Motor neuron (in vitro differentiated cells): ENCODE measurements at places on chromosomes 3 and 15. TPM values are rescaled to one million over a fixed set of nuclear protein-coding genes. Genes with fewer than 3 reads are reported as not detected.
A peak's percentile ranks its signal among the peaks of the same experiment; 100 is the strongest.

The ABCF3 gene
- 25.3 and 32.2 TPM in 2 replicates for total RNA-seq

The C3orf62 gene
- total RNA-seq: 3.5 and 5.9 TPM in 2 replicates

The LSAMP gene
- total RNA-seq: 30.3 and 37.2 TPM in 2 replicates

The PDZRN3 gene
- 14.1 and 14.8 TPM in 2 replicates for total RNA-seq

The CFAP100 gene
- 0.22 and 0.75 TPM in 2 replicates for total RNA-seq

The DUT gene
- total RNA-seq: 38.3 and 55.1 TPM in 2 replicates

The NTRK3 gene
- 15.0 and 19.5 TPM in 2 replicates for total RNA-seq

The ATP2C1 gene
- total RNA-seq: 79.3 and 92.3 TPM in 2 replicates

The IQCH gene
- 4.1 and 5.8 TPM in 2 replicates for total RNA-seq

DNA sequence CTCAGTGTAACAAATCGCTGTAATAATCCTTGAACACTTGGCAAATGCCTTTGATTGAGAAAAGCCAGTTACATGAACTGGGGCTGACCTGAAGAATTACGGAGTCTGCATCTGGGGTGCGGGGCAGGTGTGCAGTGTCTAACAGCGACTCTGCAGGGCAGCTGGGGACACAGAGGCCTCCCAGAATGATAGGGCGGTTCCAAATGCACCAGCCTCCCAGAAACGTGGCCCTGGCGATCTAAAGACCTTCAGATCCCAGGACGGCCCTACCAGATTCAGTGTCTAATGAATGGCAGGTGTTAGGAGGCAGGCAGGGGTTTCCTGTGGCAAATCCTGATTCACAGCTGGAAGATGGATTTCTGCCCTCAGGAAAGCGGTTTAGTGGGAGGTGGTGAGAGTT lies 100.5 kb upstream of the RGMA start:
- peak; percentile 59 for ATAC-seq

GRCh38 chr3:186141790-186142189 lies 32.9 kb upstream of the ETV5 start:
- no peak for ATAC-seq

DNA sequence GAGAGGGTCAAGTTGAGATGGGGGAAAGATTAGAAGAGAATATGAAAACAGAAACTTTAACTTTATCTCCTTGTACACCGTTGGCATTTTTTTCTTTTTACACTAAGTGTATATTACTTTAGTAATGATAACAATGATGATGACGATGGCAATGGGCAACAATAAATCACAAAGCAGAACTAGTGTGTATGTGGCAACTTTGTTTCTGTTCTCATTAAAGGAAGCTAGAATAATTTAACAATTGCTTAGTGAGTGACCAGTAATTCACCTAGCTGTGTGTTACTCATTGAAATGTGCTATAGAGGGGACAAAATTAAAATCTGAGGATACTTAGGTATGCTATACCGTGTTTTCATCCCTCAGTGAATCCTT lies 318.5 kb upstream of the TBL1XR1 start:
- ATAC-seq: no peak

DNA sequence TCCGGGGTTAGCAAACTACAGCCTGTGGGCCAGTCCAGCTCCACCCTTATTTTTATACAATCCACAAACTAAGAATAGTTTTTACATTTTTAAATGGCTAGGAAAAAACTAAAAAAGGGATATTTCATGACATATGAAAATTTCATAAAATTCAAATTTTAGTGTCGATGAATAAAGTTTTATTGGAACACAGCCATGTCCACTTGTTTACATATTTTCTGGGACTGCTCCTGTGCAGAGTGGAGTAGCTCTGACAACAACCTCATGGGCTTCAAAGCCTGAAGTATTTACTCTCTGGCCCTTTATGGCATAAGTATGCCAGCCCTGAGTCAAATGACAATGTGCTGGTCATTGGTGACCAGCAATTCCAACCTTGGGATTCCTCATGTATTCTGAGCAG lies 17.2 kb downstream of the EFCC1 start:
- ATAC-seq: no peak

DNA sequence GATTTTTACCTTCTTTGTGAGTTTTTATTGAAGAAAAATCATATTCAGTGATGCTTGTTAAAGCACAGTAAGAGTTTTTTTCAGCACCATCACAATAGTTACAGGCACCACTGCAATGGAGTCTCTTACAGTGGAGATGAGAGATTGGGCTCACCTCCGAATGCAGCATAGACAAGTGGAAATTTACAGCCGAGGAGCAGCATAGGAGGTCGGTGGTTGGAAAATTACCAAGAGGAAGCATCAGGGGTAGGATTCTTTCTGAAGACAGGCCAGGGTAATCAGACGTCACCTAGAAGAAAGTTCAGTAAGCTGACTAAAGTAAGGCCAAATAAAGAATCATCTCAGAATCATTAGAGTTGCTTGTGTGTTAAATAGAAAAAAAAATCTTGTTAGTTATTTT lies 491.6 kb downstream of the RBMS3 start:
- ATAC-seq: no peak

DNA sequence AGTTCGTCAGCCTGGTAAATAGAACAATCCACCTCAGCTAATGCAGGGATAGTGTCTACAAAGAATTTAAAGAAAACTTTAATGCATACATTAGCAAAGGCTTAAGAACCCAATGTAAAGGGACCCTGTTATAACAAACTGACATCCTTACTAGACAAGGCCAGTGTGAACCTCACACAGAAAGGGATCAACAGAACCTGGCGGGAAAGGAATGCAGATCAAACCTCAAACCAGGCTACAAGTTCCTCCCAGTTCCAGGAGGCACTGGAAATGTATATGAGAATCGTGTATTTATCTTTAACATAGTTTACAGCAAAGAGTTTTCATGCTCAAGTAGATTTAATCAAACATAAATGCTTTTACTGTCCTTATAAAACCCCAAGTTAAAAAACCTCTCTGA lies 37.6 kb upstream of the ATP11B start:
- ATAC-seq: no peak

DNA sequence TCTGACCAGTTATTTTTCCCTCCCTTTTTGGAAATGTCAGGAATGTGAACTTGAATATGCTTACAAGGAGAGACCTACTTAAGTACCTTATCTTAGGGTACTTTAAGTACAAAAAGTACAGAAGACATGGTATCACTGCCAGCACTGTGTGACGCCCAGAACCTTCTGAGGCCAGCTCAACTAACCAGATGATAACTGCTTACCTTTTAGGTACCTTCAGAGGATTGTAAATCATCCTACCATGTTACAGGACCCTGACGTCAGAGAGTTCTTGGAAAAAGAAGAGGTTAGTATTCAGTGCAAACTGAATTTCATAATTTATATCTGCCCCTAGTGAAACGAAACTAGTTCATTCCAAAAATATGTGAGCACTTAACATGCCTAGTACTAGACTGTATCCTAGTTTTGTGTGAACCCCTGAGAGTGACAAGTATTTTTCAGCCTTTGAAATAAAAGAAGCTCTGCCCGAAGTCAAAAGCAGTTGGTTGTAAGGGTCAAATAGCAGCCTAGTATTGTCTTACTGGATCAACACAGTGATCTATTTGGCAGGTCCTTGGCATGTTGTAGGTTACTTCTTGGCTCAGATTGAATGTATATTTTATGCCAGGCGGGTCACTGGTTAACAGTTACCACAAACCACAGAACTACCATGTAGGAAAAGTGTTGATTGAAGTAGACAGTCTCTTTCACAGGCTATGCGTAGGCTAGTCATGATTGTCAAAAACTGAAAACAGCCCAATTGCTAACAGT lies 23.8 kb upstream of the SNX22 start:
- ATAC-seq: no peak

DNA sequence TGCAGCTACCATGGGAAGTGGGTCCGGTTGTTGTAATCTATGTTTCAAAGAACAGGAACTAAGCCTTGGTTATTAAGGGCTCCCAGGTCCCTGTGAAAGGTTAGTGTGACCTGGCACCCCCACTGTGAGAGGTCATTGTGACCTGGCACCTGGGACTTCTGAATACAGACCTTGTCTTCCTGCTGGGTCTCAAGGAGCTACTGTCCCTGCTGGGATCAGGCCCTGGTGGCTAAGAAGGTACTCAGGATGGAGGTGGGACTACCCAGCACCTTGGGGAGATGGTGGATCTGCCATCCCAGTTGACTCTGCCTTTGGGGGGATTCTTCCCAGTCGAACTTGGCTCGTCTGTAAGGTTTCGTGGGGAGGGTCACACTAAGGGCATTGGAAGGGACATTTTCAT lies 10.3 kb upstream of the SLCO2A1 start:
- no peak for ATAC-seq

DNA sequence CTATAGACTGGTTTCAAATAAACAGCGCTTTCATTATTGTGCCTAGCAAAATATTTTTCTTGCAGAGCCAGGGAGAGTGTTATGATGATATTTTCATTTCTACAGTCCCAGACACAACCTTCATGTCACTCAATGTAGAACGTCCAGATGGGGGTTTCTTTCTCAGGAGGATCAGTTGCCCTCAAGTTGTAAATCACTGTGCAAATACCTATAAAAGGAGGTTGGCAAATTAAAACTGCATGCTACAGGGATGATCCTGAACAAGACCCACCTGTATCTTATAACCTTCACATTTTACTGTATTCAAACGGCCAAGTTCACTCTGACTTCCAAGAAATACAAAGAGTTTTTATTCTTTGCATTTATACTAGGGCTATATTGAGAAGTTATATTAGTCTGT lies 486.0 kb downstream of the EDEM1 start:
- ATAC-seq: no peak

DNA sequence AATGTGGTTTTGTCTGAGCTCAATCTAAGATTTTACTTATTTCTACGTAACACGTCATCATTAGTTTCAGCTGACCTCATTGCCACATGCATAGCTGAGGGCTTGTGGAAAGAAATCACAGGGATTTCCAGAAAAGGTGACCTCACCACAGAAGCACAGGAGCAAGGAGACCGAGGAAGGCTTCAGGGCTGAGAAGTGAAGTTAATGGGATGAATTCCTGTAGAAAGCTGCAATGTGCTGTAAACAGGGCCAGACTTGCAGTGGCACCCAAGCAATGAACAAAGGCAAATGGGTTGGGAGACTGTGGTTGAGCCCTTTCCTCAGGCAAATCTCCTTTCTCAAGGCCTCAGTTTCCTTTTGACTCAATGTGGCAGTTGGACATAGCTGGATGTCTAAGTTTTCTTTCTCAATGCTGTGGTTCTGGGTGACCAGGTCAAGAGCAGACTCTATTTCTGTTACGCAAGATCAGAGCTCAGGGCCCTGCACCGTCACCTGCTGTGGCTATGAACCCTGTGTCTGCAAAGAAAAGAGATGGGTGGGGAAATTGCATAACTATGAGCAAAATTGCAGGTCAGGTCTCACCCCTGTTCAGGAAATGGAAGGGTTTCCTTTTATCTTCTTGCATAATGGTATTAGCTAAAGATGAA lies 252.2 kb upstream of the TBL1XR1 start:
- ATAC-seq: peak; percentile 35

- no peak for ATAC-seq
Observed at GRCh38 chr15:74389241-74390048, 22.0 kb upstream of the CYP11A1 start.

DNA sequence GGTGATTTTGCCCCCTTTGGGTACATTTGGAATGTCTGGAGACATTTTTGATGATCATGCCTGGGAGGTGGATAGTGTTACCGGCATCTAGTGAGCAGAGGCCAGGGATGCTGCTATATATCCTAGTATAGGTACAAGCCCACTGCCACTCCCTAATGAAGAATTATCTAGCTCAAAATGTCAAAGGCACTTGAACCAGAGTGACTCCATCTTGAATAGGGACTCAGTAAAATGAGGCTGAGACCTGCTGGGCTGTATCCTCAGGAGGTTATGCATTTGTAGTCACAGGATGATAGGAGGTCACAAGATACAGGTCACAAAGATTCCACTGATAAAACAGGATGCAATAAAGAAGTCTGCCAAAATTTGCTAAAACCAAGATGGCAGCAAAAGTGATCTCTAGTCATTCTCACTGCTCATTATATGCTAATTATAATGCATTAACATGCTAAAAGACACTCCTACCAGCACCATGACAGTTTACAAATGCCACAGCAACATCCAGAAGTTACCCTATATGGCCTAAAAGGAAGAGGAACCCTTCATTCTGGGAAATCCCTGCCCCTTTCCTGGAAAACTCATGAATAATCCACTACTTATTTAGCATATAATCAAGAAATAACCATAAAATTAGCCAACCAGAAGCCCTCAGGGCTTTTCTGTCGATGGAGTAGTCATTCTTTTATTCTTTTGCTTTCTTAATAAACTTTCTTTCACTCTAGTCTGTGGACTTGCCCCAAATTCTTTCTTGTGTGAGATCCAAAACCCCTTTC lies 40.0 kb upstream of the FAM3D start:
- ATAC-seq: no peak

GRCh38 chr3:124829178-124829818 lies 57.9 kb downstream of the ITGB5 start:
- no peak for ATAC-seq

DNA sequence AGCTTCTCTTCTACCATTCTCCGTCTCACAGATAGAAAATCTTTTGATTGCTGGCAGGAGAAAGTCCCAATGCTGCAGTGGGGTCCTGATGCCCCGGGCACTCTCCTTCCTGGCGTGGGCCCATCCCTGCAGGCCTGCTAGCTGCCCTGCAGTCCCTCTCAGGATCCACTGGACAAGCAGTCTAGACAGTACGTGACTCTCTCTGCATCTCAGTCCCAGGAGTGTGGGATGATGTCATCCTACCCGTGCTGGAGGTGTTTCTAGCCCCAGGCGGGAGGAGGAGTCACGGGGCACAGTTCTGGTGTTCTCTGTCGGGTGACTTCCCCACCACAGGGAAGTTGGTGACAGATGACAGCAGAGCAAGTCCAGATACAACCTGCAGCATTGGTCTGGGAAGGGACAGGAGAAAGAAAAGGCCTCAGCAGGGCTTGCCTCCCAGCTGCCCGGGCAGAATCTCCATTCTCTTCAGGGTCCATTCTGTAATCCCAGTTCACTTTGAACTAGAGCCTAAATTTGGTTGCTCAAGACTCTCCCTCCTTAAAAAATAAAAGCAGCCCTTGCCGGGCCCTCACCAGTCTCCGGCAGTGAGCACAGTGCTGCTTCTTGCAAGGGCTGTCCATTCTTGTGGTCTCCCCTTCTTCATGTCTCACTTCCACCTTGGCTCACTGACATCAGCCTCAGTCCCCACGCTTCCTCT lies 30.6 kb downstream of the SLC28A1 start:
- ATAC-seq: peak; percentile 99

GRCh38 chr15:28094732-28095521 lies 4.2 kb downstream of the OCA2 start:
- no peak for ATAC-seq

GRCh38 chr15:99149366-99149765 lies 44.5 kb downstream of the SYNM start:
- ATAC-seq: no peak

DNA sequence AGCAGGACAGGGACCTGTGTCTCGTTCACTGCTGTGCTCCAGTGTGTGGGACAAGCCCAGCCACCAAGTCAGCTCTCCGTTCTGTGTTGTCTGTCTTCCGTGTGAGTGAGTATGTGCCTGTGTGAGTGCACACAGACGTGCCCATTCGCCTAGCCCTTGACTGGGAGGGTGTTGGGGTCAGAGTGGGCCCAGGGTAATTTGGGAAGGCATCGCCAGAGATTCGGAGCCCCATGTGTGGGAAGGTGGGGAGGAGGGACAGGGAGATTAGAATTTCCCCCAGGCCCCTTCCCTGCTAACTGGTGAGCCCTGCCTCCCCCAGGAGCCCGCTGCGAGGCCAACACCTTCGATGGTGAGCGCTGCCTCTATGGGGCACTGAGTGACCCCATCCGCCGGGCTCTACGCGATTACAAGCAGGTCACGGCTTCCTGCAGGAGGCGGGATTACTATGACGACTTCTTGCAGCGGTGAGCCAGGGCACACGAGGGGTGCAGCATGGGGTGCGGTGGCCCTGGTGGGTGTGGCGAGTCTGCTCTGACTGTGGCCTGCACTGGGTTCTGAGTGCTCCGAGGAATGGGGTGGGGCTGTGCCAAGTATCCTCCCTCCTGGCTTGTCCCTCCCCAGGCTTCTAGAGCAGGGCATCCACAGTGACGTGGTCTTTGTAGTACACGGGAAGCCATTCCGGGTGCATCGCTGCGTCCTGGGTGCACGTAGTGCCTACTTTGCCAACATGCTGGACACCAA lies 3.1 kb downstream of the ABTB1 start:
- ATAC-seq: no peak
